Activated T-cell treated with anti-CD3 and anti-CD28 coated beads, Interleukin-2, amount 50 U/mL, for 72 hours (primary cell): ENCODE measurements at places on chromosomes 7 and 10.
A peak's percentile ranks its signal among the peaks of the same experiment; 100 is the strongest.

GRCh38 chr7:30911561-30911969 is at the start of gene AQP1:
TSS of gene AQP1 (plus strand) at chr7:30911853. CDS start at chr7:30911910, 57 bp downstream.
- DNase-seq, result no peak

DNA sequence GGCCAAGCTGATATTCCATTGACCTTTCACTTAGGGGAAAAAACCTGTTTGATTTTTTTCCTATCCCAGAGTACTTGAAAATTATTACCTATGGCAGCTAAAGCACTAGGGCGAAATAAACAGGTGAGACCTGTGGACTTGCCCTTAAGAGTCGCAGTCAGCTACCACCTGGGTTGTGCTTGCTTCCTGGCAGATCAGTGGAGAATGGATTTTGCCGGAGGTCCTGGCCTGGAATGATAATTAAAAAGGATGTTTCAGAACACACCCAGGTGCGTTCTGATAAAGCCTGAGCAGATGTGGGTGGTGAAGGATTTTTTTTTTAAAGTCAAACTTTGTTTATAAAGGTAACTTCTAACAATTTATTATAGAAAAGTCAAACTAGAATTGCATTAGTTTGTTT is 59.1 kb downstream of the AUTS2 start:
- no peak for DNase-seq

GRCh38 chr7:123871998-123872867 is 27.3 kb downstream of the HYAL4 start:
- DNase-seq, result peak; percentile 39

- no peak for DNase-seq
Measured at GRCh38 chr7:94170836-94171235, 166.7 kb upstream of the BET1 start.

DNA sequence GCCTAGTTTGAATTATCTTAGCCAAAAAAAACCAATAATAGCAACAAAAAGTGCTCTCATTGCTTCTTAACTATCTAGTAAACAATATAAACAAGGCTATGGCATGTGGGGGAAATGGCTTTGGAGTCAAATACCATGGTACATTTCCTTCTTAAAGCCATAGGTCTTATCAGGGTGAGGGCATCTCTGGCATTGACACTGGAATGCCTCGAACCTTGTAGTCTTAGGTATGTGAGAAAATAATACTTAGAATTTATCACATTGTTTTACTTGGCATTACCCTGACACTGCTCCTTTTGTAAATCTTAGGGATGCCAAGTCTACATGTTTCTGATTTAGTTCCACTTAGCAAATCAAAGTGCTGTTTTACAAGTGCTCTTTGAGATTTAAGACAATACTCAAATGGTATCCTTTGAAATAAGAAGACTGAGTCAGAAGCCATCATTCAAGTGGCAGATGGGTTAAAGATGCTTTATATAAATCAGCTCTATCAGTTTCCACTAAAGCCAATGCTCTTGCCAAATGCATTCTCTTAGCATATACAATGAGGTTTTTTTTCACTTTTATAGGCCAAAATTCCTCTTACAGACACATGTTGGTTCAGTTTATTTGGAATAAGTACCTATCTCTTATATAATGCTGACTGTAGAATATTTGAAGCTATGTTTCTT is 155.2 kb downstream of the HPSE2 start:
- DNase-seq, result no peak

GRCh38 chr10:3503299-3503698 is 281.7 kb downstream of the KLF6 start:
- DNase-seq, result no peak

DNA sequence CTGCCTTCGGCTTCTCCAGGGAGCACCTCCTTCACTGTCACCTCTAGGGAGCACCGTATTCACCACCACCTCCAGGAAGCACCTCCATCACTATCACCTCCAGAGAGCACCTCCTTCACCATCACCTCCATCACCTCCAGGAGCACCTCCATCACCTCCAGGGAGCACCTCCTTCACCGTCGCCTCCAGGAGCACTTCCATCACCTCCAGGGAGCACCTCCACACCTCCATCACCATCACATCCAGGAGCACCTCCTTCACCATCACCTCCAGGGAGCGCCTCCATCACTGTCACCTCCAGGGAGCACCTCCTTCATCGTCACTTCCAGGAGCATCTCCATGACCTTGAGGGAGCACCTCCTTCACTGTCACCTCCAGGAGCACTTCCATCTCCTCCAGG is 102.3 kb downstream of the DNAJB6 start:
- DNase-seq, result no peak

GRCh38 chr10:68334672-68335467 is 2.1 kb upstream of the PBLD start:
- no peak for DNase-seq

DNA sequence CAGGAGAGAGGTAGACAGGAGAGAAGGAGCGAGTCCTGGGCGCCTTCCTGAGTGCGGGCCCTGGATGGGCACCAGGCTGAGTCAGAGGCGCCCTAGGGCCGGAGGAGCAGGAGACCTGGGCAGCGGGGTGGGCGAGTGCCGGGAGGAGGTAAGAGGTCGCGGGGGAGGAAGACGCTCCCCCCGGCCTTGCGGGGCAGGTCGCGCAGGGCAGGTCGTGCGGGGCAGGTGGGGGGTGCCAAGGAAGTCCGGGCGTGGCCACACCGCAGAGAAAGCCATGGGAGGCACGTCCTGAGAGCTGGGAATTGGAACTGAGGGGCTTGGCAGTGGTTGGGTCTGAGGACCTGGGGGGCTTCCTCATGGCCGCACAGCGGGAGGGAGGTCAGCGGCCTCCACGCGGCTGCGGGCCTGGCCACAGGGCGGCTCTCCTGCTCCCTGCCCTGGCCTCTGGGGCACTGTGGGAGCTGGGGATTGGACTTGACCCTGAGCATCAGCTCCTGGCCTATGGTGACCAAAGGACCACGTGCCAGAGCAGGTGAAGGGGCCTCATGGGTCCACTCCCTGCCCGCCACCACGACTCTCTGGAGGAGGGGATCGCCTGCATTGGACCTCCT is 935 bp downstream of the MMP21 start:
- DNase-seq, result no peak

GRCh38 chr10:43204943-43205671 is 61.8 kb downstream of the RASGEF1A start:
- DNase-seq, result peak; percentile 68

GRCh38 chr7:25887266-25887665 is 264.7 kb upstream of the NFE2L3 start:
- DNase-seq, result no peak
